ENCODE measurements at places on chromosomes 12 and 14.

DNA sequence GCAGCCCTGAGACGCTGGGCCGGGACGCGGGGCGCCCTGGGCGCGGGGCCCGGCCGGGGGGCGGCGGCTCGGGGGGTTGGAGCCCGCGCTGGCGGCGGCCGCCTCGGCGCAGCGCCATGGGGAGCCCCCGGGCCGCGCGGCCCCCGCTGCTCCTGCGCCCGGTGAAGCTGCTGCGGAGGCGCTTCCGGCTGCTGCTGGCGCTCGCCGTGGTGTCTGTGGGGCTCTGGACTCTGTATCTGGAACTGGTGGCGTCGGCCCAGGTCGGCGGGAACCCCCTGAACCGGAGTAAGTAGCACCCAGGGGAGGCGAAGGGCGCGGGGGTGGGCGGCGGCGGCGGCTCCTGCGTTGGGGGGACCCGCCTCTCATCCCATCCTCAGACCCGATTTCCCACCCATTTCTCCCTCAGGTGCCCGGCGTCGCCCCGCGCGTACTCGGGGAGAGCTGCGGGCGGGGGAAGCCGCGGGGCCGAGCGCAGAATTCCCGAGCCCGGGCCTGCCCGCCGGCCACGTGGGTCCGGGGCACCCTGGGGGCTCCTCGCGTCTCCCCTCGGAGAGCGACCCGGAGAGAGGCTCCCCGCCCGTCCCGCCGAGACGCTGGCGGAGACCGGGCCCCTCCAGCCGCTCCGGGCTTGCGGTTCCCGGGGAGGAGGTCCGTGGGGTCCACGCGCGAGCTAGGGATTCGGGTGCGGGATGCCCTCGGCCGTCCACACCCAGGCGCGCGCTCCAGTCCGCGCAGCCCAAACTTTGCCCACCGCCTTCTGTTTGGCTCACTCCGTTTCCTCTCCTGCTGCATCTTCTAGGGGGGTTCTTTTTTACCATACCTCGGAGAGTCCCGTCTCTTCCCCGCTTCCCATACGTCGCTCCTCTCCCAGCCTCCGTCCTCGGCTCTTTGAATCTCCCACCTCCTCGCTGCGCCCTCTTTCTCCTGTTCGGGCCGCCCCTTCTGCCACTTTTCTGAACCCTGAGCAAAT, 807 bp downstream of the B4GALNT3 start:
- no peak for DNase-seq

GRCh38 chr12:76726626-76727025, 37.3 kb upstream of the ZDHHC17 start:
- no peak for DNase-seq

DNA sequence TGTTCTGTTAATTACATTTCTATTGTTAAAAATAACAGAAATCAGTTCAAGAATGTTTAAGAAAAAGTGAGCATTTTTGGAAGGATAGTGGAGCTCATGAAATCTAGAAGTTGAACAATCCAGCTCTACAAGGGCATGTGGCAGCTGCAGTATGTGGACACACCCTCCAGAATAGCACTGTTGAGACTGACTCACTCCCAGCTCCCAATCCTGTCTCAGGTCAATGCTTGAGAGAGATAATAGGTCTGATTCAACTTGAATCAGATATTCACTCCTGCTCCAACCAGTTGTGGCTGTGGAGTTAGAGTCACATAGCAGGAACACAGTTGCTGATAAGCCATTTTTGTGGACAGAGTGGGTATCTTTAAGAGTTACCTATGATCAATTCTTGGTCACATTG, 113.0 kb upstream of the NTF3 start:
- no peak for DNase-seq

GRCh38 chr12:98578821-98579220, 14.7 kb upstream of the SLC25A3 start:
- DNase-seq = no peak

DNA sequence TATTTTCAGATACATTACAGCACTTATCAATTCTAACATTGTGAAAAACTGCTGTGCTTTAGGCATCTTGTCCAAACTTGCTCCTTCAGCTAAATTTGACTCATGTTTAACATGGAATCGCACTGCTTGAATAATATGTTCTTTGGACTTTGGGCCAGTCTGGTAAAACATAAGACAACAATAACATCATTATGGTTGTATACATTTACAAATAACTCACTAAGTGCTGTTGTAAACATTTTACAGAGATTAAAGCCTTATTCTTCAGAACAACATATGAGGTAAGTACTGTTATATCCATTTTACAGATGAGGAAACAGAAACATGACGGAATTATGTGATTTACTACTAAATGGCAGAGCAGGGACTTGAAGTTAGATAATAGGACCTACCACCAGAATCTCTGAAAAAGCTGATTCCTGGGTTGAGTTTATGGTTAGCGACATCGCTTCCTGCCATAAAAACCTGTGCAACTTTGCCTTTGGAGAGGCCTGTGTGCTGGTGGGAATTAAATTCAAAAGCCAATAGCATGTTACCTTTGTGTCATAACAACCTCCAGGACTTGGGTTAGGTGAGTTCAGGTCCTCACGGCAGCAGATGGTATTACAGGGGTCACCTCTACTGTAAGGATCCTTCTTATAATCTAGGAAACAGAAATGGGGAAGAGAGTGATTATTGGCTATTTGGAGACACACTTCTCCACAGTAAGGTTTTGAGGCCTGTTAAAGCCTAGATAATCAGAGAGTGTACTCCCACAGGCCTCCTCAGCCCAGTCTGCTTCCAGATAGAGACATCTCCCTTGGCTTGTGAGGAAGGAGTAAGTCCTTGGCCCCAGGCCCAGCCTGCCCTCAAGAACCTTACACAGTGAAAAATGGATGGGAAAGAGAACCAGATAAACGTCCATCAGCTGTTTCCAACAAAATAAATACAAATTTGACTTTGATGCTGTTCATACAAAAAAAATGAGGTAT, 61.8 kb downstream of the PLBD1 start:
- no peak for DNase-seq

DNA sequence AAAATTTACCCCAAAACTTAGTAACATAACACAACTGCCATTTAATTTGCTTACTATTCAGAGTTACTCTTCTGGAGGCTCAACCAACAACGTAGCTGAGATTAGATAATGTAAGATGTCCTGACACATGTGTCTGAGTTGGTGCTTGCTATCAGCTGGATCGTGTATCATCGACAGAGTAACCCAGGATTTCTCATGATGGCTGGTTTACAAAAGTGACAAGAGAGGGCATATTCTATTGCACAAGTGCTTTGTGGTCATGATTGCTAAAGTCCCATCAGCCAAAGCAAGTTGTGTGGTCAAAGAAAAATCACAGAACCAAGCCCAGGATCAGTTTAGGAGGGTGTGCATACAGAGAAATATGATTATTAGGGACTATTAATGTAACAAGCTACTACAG, 73.4 kb downstream of the CAPZA3 start:
- DNase-seq = peak; percentile 37

DNA sequence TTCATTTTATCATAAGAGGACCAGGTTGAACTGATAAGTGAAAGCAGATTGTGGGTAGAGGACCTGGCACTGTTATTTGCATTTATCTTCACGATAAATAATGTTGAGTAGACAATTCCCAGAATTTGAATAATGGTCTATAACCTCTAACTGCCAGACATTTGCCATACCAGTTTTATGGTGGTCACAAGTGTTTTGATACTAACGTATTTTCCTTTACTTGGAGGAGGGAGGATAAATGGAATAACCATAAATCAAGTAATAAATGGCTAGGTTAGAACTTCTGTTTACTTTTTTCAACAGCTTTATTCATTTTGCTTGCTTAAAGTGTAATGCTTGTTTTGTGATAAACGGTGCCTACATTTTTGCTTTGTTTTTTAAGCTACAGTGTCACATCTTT, 9.5 kb downstream of the PAX9 start:
- no peak for DNase-seq

DNA sequence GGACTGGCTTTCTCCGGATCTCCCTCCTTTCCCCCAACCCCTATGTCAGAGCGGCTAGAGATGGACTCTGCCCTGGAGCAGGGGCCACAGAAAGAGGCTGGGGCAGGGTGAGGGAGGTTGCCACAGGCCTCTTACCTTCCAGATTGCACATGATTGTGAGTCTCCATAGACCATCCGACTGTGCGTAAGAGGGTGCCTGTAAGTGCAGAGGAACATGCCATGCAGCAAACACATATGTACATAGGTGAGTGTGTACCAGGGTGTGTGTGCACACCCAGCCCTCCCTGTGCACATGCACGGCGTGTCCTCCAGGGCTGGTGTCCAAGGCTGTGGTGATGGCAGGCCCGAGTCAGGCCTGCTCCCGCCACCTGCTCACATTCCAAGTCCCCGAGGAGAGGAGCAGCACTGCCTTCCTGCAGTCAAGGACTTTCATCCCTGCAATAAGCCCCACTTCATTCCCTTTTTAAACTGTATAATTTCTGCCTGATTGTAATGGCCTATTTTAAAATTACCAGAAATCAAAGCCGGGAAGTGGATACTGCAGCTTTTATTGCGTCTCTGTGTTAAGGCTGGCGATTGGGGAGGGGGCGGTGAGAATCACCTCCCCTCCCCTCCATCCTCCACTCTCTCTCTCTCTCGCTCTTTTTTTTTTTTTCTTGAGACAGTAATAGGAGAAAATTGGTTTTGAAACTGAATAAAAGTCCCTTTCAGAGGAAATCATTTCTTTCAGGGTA, 28.5 kb downstream of the FAM222A start:
- DNase-seq = no peak

DNA sequence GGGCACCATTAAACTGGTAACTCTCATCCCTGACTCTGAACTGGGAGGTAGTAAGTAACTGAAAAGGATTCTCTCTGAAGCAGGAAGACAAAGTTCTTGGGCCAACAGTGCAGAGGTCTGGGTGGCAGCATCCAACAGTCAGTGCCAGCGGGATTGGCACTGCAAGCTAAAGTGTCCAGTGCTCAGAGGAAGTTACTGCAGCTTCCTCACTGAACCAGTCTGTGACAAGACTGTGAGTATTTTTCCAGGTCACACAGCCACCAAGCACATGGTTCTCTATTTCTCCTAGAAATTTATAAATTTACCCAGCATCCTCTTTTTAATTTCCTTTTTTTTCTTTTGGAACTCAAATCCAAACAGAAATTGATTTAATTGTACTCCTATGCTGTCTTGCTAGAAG, 81.6 kb upstream of the FAR2 start:
- peak; percentile 16 for DNase-seq

Data from AML-193 (cell line).